ENCODE measurements at places on chromosomes 5 and 9.

GRCh38 chr5:176548967-176549444, at the start of gene CDHR2:
TSS of gene CDHR2 (plus strand) at chr5:176549342. CDS start at chr5:176565353, 16,011 bp downstream.
- no peak for DNase-seq

GRCh38 chr9:70091103-70091502, 47.5 kb downstream of the MAMDC2 start:
- DNase-seq: no peak

DNA sequence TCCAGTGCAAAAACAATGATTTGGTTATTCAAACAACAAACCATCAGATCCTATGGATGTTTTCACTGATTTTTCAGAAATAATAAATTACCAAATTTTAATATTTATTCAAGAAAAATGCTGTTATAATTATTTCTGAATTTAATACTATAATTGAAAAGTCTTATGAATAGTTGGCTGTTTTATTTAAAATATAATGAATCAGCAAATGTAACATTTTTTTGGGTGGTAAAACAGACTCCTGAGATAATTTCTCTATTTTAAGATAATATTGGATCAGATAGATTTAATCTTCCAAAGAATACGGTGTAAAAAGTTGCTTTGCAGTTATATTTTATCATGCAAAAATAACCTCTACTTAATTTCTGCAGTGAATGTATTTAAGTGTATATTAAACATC, 5.3 kb upstream of the GOLGA1 start:
- no peak for DNase-seq

GRCh38 chr5:113153512-113154097, 177.0 kb downstream of the DCP2 start:
- DNase-seq: no peak

DNA sequence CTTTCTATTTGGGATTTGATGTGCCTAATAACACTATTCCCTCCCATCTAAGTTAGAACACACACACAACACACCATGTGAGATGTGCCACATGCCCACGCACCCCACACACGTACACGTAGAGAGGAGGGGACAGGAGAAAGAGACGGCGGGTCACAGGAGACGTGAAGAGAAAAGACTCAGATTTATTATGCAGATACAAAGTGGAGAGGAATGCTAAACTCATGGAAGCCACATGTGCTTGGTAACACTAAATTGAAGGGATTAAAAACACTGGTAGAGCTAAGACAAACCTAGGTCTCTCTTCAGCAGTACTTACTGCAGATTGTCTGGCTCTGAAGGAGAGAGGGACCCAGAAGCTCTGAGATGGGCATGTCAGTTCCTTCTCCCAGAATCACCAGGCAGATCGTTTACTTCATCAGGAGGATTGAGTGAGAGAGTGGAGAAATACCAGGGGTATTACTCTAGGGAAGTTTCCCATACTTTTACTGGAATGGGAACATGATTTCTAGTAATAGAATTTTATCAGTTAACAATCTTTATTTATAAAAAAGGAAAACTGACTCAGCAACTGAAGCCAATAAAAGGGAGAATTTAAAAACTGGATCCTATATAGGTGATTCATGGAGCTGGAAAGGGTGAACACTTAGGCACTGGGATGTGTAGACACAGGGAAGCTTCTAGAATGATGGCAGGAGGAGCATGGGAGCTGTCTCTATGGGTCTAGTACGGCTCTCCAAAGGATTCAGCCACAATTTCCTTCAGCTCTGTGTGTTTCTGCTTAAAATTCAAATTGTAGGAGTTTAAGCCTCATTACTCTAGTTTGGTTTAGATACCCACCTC, 139.4 kb downstream of the MACIR start:
- no peak for DNase-seq

GRCh38 chr5:169301386-169301934, 521 bp upstream of the SLIT3 start:
- no peak for DNase-seq

GRCh38 chr5:128436749-128437188, 101.3 kb downstream of the FBN2 start:
- no peak for DNase-seq

- DNase-seq: no peak
These were observed 94.2 kb downstream of the MUSK start for GRCh38 chr9:110762783-110763182.

GRCh38 chr5:1053391-1054017, 44.9 kb downstream of the NKD2 start:
- DNase-seq: no peak

GRCh38 chr5:157713830-157714595, 17.2 kb upstream of the THG1L start:
- DNase-seq: no peak

DNA sequence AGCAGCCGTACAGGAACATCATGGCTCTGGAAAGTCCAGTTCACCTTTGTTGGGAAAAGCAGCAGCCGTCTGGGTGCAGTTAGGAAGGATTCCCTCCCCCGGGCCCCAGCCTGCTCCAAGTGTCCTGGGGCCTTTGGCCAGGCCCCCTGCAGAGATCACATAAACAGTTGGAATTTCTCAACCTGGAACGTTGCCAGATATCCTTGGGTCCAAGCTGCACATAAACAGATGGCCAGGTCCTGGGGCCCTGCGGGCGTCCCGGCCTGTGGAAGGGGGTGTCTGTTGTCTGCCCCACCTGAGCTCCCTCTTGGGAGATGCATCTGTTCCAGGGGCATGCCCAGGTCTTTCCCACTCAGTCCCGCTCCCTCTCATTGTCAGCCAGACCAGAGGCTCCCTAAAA, 92.7 kb downstream of the COL5A1 start:
- DNase-seq: no peak

DNA sequence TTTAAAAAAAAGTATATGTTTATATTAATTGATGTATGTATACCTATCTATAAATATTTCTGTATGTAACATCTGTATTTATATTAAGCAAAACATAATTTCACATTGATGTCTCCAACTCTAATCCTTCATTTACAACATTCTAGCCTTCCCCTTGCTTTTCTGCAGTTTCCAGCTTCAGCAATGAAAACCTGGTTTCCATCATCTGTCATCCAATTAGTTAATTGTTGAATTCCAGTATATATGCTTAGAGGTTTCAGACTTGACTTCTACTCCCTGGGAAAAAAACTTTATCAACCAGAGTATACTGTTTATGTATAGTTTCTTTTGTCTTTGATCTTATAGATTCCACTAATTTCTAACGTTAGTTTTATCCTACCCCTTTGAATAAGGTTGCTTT, 38.4 kb downstream of the NMUR2 start:
- DNase-seq: no peak

GRCh38 chr9:35552376-35552775, 52.7 kb upstream of the TESK1 start:
- DNase-seq: no peak

DNA sequence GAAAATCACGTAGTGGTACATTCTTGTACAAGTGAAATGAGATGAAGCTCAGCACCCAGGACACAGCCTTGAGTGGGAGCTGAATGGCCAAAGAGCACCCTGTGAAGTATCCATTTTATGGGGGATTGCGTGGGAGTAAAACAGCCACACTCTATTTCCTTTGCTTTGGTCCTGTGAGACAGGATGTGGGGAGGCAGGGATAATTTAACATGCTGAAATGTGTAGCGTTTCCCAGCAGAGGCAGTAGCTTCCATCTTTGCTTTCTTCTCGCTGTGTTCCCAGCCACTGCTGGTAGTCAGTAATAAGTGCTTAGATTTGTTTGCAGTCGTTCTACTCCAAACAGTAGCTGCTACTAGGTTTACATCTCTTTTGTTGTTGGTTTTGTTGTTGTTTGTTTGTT, 4.4 kb downstream of the IL31RA start:
- DNase-seq: peak; percentile 46

DNA sequence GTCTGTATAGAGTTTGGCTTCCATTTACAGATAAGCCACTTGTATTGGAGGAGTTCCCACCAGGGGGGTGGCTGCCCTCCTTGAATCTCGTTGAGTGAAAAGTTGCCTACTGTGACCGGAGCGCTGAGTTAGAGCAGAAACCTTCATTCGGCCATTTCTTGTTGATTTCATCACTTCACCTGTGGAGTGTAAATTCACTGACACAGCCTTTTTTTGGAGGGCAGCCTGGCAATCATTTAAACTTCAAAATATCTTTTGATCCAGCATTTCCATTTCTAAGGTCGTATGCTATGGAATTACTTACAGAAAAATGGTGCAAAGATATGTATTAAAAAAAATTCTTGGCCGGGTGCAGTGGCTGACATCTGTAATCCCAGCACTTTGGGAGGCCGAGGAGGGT, 40.8 kb downstream of the PRRC2B start:
- DNase-seq: no peak

DNA sequence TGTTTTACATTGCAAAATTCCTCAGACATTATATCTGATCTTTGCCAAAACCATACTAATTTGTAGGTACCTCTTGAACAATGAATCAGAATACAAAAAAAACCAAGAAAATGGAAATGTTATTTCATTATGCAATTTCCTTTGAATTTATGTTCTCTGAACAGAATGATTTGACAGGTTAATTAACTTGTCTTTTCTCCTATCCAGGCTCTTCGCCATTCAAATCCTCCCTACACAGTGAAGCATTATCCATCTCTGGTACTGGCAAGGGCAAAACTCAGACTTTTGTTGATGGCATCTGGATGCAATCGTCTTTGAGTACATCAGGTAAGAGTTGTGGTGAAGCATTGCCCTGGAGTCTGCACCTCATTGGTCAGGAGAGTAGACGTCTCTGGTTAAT, 655.7 kb upstream of the ITGA1 start:
- DNase-seq: no peak

DNA sequence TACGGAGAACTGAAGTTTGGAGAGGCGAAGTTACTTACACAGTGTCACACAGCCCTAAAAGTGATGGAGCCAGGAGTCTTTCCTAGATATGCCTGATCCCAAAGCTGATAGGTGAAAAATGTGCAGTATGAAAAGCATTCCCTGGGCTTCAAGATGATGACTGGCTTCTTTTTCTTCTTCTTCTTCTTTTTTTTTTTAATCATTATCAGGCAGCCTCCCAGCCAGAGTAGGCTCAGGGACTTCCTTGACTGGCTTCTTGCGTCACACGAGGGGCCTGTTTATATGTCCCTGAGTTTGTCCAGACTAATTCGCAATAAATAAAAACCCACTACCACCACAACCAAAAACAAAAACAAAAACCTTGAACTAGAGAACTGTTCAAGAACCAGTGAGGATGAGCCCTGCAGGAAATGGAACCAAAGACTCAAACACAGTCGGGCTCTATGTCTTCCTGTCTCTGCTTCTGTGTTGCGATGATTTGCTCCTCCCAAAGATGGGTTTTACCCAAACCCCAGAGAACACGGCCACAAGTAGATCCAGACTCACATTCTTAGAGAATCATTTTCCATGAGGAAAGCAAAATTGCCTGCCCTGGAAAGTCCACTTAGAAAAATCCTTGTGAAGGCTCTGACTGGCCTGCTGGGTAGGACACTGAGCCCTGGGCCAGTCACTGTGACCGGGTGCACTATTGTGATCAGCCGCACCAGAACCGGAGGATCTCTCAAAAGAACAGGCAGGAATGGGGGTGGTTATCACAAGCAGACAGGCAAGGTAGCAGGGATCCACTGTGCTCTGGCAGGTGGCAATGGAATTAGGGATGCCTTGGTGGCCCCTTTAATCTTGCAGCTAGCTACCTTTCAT, 38.0 kb upstream of the ADAM19 start:
- no peak for DNase-seq

- no peak for DNase-seq
These were observed 152.9 kb upstream of the SLC28A3 start for GRCh38 chr9:84493284-84493947.

DNA sequence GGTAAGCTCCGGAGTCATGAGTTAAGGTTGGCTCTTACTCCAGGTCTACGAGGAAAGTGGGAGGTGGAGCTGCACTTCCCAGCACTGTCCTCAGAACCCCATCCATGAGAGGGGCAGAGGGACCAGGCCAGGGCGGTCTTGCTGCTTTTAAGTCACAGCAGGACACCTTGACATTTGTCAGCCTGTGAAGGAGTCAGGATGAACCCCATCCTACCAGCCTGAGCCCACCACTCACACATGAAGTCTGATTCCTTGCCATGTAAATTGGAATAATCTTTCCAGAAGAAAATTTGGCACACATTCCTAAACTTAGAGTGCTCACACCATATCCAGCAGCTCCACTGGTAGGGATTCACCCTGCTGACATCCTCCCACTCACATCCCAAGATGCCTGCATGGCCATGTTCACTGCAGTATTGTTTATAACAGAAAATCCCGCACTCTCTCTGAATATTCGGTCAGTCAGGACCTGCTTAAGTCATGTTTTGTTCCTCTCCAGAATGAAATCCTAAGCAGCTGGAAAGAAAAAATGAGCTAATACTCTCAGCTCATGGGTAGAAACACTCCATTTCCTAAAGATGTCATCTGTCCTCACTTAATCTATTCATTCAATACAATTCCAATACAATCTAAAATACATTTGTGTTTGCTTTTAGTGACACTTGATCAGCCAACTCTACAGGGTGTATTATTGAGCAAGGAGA, 79.3 kb upstream of the COL5A1 start:
- no peak for DNase-seq

DNA sequence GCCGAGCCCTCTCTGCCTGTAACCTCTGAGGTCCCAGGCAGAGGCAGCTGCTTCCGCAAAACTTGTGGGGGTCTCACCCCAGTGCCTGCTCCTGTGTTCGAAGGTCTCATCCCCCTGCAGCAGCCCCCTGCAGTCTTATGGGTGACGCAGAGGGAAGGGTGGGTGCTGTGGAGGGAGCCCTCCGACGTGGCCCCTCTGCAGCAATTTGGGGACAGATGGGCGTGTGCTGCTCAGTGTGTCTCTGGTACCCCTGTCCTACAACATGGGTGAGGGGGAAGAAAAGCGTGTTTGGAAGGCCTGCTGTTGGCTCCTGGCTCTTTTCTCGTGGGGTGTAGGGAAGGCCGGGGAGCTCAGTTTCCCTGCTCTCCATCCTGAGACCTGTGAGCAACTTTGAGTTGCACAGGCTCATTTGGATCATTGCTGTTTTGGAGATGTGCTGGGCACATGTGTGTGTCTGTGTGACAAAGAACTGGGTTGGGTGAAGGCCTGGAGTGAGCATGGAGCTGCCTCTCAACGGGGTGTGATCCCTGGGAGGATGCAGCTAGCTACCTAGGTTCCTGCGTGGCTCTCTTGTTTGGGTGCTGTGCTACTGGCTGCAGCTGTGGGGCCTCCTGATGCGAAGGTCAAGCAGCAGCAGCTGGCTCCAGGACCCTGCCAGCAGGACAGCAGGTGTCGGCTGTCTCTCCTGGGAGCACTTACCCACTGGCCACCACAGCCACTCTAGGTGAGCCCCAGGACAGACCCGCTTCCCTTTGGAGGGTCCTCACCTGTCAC, 179.6 kb upstream of the PITX1 start:
- no peak for DNase-seq

- no peak for DNase-seq
These were observed 403.5 kb downstream of the ZNF608 start for GRCh38 chr5:124342986-124343385.

- no peak for DNase-seq
These were observed 59.6 kb upstream of the SPATA31C2 start for GRCh38 chr9:88197781-88198340.

DNA sequence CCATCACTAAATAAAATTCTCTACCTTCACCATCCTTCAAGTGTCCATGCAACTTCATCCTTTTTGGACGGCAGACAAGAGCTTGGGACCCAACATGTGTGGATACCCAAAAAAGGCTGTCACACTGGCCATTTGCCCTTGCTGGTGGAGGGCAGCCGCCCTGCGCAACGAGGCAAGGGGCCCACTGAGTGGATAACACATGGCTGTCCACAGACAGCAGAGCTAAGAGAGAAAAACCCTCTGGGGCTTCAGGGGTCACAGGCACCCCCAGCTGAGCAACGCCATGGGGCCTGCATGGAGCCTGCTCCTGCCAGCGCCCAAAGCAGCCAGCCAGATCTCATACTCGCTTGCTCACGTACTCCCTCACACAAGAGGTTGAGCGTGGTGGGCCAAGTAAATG, 205.9 kb upstream of the NREP start:
- no peak for DNase-seq
